GM12864 (cell line): ENCODE measurements at places on chromosomes 5 and 9.

- no peak for DNase-seq
Measured at GRCh38 chr9:127968700-127969383, 11.9 kb downstream of the EEIG1 start.

GRCh38 chr9:36041506-36041905, 4.8 kb downstream of the RECK start:
- DNase-seq, result no peak

GRCh38 chr5:111585946-111586345, 73.6 kb upstream of the STARD4 start:
- no peak for DNase-seq

- no peak for DNase-seq
Measured at GRCh38 chr5:13946111-13946510, 1.6 kb upstream of the DNAH5 start.

DNA sequence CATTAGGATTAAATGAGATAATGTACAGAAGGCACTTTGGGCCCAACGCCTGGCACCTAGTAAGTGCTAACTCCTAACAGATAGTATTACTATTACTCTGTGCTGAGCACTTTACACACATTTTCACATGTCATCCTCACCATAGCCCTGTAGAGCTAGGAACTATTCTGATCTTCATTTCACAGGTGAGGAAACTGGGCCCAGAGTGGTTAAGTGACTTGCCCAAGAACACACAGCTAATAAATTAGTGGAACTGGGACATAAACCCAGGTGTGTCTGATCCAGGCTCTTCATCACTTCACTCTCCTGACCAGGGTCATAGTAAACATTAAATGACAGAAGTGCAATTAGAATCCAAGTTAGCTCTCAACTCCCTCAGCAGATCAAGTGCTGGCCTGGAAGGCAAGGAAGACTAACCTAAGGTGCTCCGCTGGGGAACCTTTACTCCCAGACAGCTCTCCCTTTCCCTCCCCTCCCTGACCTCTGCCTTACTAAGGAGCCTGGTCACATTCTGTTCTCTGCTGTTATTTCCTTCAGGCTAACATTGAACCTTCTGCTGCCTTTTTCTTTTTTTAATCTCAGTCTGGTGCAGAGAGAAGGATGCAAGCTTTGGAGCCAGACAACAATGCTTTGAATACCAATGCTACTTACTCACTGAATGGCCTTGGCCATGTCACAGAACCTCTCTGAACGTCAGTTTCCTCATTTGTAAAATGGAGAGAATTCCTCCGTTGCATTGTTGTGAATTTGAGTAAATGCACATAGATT, 4.1 kb upstream of the ADRA1B start:
- no peak for DNase-seq

- DNase-seq, result no peak
Measured at GRCh38 chr9:133113949-133114885, 6.8 kb downstream of the RALGDS start.

DNA sequence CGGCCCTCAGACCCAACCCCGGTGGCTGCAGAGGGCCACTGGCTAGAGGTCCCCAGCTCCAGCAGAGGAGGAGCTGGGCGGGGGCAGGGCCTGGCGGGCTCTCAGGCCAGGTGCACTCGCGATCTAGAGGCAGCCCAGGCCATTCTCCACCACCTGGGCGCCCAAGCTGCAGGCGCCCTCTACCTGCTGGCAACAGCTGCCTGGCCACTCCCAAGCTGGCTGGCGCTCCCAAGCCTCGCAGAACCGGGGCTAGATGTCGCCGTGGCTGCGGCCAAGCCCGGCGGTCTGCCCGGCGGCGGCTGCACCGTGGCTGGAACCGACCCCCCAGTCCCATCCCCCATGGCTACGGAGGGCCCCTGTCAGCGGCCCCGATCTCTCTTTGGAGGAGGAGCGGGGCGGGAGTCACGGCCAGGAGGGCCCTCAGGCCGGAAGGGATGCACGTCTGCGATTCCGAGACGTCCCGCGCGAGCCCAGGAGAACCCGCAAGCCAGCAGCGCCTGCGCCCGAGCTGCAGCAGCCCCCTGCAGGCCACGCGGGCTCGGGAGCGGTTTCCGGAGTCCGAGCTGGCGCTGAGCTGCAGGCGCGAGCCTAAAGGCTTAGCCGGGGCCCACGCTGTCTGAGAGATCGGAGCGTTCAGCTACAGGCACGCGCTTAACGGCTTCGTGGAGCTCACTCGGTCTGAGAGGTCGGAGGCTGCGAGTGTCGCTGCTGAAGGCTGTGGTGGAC, 44.3 kb upstream of the BICD2 start:
- DNase-seq, result no peak

DNA sequence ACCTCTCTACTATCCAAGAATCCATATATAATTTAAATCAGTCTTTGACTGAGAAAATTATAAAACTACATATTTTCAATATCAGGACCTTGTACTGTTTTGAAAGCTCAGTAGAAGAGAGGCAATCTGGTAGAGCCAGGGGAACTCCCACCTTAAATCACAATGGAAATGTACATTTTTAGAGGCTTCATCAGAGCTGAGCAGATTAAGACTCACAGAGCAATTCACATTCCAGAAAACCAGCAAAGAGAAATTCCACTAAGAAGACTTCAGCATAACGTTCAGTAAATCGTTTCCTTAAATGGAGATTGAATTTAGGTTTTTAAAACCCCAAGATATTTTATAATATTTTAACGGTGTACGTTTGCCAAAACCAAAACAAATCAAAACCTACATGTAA, 227.8 kb upstream of the TRPM3 start:
- no peak for DNase-seq

DNA sequence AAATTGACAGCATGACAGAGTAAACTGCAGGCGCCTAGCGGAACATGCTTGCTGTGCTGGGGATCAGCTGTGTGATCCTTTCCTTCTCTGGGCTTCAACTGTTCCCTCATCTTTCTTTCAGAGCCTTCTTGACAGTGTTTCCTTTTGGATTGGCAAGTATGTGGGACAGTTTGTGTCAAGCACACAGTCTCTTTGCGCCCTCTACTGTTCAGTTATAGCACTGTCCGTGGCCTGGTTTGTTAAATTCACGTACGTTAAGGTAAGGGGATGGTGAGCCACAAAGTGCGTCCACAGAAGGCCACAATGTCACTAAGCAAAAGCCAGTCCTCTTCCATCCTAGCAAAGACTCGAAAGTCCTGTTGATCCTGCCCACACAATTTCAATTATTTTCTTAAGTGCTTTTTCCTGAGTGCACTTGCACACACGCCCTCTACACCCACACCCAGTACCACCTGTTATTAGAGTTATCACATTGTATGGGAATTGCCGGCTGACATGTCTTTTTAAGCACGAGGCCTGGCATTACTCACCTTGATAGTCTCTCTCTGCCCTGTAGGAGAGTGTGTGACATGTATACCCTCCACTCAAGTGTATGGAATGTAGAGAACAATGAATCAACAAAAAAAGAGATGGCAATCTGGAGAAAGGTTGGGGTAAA, 22.5 kb upstream of the PTPN3 start:
- DNase-seq, result peak; percentile 45

DNA sequence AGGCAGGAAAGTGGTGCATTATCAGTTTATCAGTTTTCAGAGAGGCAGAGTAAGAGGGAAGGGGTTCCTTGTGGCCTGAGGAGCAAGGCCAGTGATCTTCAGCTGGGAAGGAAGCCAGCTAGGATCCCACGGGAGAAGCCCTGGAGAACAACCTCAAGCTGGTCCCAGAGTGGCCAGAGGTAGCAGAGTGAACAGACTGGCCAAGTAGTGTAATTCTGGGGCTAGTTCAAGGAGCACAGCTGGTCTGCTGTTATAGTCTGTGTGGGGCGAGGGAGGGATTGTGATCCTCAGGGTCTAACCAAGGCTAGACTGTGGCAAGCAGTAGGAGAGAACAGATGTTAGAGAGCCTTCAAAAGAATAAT, 164.6 kb downstream of the CARTPT start:
- DNase-seq, result no peak

DNA sequence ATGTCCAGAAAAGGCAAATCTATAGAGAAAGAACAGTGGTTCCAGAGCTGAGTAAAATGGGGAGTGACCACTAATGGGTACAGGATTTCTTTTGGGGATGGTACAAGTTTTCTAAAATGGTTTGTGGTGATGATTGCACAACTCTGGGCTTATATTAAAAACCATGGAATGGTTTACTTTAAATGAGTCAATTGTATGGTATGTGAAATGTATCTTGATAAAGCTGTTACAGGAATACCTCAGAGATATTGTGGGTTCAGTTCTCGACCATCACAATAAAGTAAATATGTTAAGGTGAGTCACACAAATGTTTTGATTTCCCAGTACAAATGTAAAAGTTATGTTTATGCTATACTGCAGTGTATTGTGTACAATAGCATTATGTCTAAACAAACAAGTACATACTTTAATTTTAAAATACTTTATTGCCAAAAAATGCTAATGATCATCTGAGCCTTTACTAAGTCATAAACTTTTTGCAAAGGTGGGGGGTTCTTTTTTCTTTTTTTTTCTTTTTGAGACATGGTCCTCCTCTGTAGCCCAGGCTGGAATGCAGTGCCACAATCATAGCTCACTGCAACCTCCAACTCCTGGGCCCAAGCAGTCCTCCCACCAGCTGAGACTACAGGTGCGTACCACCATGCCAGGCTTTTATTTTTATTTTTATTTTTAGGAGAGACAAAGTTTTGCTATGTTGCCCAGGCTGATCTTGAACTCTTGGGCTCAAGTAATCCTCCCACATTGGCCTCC, 65.9 kb downstream of the SHOC1 start:
- DNase-seq, result no peak

DNA sequence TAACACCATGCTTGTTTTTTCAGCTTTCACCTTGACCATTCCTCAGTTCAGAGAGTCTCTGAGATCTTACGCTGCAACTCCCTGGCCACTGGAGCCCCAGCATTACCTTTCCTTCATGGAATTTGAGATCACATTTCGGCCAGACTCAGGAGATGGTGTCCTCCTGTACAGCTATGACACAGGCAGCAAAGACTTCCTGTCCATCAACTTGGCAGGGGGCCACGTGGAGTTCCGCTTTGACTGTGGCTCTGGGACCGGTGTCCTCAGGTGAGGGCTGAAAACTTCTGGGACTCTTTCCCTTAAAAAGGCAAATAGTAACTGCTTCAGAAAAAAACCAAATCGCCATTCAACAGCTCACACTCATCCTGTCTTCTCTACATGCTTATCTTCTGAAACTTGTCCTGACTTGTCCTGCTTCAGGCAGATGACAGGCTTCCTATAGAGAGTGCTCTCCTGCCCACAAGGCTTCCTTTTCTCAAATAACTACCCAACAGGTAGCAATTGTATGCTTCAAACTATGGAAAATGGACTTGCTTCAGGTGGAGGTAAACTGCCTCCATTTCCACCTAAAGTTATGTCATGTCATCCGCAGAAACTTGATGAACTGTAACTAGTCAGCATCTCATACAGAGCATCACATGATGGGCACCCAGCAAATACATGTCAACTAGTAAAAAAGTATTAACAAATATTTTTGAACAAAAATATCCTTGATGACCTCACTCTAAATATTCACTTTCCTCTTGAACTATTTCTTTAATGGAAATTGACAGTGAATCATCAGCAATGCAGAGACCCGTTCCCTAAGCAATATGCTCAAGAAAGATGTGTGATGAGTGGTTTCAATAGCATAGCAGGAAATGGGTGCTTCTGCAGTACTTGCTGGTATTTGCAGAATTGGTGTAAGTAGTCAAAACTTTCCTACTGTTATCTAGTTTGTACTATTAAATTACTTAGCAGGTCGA, 129.2 kb downstream of the LIFR start:
- no peak for DNase-seq

GRCh38 chr9:84955971-84956370, 286.4 kb downstream of the NTRK2 start:
- no peak for DNase-seq

- DNase-seq, result no peak
Measured at GRCh38 chr9:83962165-83962564, 17.9 kb downstream of the HNRNPK start.

GRCh38 chr9:84862308-84862707, 192.8 kb downstream of the NTRK2 start:
- DNase-seq, result no peak

GRCh38 chr9:128701227-128701854, 962 bp upstream of the PKN3 start:
- no peak for DNase-seq

GRCh38 chr5:62275581-62275980, 30.4 kb upstream of the KIF2A start:
- DNase-seq, result no peak

DNA sequence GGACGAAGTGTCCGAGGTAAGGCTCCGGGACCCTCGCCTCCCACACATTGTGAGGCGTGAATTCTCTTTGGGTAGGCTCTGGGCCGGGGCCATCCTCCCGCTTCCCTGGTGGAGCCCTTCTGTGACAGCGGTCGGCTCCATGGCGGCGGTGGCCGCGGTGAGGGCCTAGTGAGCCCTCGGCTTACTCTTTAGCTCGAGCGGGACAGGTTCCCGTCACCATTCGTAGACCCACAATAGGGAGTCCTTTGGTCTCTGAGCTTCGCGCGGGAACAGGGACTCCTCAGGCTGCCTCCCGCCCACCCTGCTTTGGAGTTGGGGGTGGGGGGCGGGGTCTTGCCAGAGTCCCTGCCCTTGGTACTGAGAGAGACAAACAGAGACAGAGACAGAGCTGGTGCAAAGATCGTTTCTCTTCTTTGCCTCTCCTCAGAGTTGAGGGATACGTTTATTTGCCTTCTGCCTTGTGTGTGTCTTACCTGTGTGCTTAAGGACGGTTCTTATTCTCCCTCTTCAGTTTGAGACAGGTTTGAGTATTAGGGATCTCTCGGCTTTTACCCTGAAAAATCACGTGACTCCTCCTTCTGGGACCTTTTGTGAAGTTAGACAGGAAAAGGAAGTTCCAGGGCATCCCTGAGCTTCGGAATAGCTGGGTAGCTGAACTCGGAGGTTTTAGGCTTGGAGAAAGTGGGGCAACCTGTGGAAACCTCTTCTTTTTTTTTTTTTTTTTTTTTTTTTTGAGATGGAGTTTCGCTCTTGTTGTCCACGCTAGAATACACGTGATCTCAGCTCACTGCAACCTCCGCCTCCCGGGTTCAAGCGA, 833 bp downstream of the ANKHD1 start:
- DNase-seq, result peak; percentile 7

- peak; percentile 86 for DNase-seq
Measured at GRCh38 chr5:33933723-33934169, 2.4 kb upstream of the RXFP3 start.

GRCh38 chr9:95049761-95050160, 267.7 kb downstream of the FANCC start:
- DNase-seq, result no peak

- DNase-seq, result no peak
Measured at GRCh38 chr5:131324303-131324702, 60.5 kb downstream of the CDC42SE2 start.

GRCh38 chr9:125547368-125547767, 159.6 kb downstream of the MAPKAP1 start:
- DNase-seq, result no peak

- no peak for DNase-seq
Measured at GRCh38 chr9:99555792-99556191, 265.9 kb upstream of the NR4A3 start.

- DNase-seq, result no peak
Measured at GRCh38 chr5:88660947-88661805, 221.8 kb downstream of the MEF2C start.

GRCh38 chr9:4157584-4158499, 142.0 kb downstream of the GLIS3 start:
- DNase-seq, result no peak
